ENCODE measurements at places on chromosomes 5 and 9.

GRCh38 chr9:72524820-72525540 lies 3.6 kb downstream of the TMC1 start:
- DNase-seq = no peak

DNA sequence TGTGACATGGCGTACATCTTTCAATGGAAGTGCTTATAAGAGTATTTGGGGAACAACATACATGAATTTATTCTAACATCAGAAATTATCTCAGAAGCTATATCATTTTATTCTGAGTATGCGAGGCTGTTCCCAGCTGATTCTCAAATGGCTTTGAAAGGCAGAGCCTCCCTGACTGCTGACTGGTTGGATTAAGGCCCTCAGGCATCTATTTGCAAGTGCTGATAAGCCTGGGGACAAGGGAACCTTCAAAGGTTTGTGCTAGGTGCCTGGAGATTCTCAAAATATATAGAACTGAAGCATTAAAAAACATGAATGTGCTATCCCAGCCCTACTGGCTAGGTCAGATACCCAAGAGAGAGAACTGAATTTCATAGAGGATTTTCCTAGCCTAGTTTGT lies 235.1 kb downstream of the LURAP1L start:
- no peak for DNase-seq

DNA sequence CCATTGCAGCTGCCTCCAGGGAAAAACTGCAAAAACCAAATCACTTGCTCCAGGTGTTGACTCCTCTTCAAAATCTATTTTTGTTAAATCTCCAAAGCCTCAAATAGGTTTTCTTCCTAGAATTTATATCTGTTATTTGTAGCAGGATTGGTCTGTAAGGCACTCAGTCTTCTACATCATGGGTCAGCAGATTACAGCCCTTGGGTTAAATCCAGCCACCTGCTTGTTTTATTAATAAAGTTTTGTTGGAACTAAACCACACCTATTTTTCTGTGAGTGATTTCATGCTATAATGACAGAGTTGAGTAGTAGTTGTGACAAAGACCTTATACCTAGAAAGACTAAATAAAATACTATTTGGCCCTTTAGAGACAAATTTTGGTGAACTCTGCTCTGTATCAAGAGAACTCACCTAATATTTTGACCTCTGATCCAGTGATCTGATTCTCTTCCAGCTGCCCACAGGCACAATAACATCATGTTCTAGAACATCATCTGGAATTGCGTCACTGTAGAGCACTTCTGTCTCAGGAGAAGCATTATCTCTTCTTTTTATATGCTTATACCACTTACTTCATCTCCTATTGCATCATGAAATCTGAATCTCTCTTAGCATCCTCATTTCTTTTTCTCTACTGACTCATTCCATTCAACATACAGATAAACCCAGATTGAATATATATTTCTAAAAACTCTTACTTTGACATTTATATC lies 130.1 kb downstream of the RPS23 start:
- DNase-seq = no peak

- DNase-seq = no peak
These were observed 13.6 kb upstream of the OLFM1 start for GRCh38 chr9:135073741-135074305.

DNA sequence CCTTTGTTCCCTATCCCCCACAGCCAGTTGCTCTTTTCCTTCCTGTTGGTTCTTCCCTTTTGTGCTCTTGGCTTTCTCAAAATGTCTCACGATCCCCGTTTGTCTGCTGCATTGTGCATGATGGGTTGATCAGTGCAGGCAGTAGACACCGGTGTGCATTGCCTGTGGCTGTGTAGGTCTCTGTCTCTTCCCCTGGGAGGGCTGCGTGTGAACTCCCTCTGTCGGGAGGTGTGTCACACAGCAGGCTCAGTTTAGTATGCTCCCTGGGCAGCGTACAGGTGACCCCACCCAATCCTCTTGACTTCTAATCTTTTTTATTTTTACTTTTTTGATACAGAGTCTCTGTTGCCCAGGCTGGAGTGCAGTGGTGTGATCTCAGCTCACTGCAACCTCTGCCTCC lies 265.3 kb downstream of the FSTL4 start:
- DNase-seq = no peak

DNA sequence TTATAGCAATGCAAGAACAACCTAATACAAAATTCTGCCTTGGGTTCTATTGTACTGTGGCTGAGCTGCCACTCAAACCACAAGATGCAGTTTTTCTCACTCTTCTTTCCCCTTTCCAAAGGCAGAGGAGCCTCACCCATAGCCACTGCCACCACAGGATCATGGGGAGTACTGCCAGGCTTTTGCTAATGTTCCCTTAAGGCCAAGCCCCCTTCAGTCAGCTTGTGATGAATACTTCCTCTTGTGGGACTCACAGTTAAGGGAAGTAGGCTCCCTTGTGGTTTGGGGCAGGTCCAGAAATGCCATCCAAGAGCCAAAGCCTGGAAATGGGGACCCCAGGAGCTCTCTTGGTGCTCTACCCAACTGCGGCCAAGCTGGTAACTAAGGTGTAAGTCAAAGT lies 258.7 kb downstream of the SPATA31D1 start:
- DNase-seq = no peak

GRCh38 chr9:38727497-38728001 lies 7.6 kb upstream of the FAM240B start:
- DNase-seq = peak; percentile 18

GRCh38 chr5:168479166-168479565 lies 7.1 kb upstream of the RARS1 start:
- no peak for DNase-seq

DNA sequence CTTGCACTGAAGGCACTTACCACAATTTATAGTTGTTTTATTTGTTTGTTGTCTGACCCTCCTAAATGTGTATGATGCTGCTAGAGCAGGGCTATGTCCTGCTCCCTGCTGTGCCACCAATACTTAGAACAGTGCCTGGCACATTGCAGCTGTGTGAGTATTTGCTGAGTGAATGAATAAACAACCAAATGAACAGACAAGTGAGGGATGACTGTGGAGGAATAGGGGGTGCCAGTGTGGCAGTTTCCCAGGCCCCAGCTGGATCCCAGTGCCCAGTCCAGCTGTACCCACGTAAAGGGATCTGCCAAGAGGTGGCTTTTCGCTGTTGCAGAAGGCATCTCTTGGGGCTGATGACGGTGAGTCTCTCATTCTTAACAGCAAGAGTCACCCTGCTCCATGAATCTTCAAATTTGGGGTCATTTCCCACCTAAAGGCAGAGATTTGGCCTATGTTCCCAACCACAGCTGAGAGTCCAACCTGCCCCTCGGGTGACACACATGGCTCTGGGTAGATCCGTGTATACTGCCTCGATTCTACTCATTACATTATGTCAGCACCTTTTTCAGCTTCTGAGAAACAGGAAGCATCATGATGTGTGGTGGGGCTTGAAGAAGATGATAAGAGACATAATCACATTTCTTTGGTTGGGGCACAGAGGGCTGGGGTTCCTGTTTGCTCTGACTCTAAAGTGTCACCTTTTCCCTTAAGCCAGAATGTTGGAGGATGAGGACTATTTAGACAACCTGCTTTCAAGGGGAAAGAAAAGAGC lies 14.3 kb downstream of the IL5 start:
- DNase-seq = no peak

DNA sequence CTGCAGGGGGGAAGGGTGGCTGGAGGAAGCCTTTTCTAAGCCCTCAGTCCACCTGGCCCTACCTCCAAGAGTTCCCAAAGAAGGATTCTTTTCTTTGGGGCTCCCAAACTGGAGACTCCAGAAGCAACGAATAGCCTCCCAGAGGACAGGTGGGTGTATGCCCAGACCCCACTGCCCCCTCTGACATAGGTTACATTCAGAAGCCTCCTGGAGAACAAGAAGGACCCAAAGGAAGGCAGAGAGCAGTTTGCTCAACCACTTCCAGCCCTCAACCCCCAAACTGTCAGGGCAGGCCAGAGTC lies 10.3 kb downstream of the HK3 start:
- DNase-seq = no peak

DNA sequence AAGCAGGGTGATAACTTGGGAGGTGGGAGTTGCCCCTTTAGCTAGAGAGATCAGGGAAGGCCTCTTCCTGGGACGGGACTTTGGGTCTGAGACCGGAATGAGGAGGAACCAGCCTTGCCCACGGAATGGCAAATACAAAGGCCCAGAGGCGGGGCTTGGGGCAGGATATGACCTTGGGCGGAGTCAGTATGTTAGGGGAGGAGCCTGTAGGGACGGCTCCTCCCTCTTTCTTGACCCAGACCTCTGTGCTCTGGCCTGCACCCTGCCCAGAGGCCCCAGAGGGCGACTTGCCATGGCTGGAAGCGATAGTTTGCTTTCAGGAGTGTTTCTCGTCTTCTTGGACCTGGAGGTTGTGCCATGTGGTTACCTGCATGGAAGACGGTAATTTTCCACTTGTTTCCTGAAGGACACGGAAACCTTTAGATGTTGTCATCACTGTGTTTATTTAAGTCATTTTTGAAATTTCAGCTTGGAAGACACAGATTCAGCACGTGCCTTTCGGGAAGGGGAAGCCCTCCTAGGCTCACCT lies 85.6 kb downstream of the DAB2IP start:
- no peak for DNase-seq

GRCh38 chr5:57983426-57983825 lies 476.5 kb downstream of the PLK2 start:
- DNase-seq = no peak

GRCh38 chr5:150542933-150543445 lies 35.1 kb downstream of the NDST1 start:
- no peak for DNase-seq

- no peak for DNase-seq
These were observed 94.5 kb downstream of the TTLL11 start for GRCh38 chr9:121998513-121999049.

- DNase-seq = no peak
These were observed 157.2 kb upstream of the ISL1 start for GRCh38 chr5:51225789-51226742.

DNA sequence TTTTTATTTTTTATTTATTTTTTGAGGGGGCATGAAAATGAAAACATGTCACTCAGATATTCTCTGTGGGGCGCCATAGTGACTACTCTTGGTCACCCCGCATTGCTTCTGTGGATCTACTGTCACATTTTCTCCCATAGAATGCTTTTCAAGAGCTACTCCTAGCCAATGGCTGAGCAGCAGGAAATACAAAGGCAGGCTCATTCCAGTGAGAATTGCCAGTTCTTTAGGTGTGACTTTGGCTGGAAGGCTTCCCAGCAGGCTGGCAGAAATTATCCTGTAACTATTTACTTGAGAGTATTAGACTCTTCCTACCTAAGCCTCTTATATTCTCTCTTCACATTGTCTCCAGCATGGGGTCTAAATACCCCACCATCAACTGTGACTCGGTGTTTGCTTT lies 21.0 kb upstream of the PTPRD start:
- DNase-seq = no peak

DNA sequence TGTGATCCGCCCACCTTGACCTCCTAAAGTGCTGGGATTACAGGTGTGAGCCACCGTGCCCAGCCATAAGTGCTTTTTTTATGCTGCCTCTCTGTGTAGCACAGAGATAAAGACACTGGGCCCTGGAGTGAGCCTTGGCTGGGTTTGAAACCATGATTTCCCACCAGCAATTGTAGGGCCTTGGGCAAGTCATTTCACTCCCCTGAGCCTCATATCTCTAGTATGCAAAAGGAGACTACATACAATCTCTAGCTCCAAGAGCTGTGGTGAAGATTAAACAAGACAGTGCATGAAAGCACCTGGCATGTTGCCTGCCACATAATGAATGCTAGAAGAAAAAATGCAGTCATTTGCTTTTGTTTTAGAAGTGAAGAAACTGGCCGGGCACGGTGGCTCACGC lies 3.9 kb downstream of the FABP6 start:
- DNase-seq = no peak

DNA sequence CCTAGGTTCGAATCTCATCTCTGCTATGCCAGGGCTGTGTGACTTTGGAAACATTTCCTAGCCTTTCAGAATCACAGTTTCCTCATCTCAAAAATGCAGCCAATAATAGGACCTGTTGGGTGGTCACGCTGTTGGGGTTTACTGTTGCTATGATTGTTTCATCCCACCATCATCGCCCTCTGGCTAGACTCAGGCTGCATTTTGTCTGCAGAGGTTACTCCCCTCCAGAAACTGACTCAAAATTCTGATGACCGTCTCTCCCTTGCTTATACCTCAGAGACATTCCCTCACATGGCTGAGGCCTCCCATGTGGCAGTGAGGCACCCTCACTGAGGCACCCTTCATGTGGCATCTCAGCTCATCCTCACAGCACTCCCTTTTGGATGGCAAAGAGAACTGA lies 61.6 kb downstream of the COL27A1 start:
- no peak for DNase-seq

GRCh38 chr9:111005746-111006470 lies 32.4 kb downstream of the LPAR1 start:
- DNase-seq = no peak

- DNase-seq = no peak
These were observed 9.8 kb downstream of the CD274 start for GRCh38 chr9:5460157-5460556.

GRCh38 chr5:173890195-173890991 lies 2.2 kb downstream of the CPEB4 start:
- no peak for DNase-seq

All from DMS 273 treated with DMSO at 0.1 percent for 48 hours (cell line).